ENCODE measurements at places on chromosomes 16 and 17.

- DNase-seq, result no peak
Observed at GRCh38 chr17:37191219-37191618, 184.6 kb upstream of the C17orf78 start.

DNA sequence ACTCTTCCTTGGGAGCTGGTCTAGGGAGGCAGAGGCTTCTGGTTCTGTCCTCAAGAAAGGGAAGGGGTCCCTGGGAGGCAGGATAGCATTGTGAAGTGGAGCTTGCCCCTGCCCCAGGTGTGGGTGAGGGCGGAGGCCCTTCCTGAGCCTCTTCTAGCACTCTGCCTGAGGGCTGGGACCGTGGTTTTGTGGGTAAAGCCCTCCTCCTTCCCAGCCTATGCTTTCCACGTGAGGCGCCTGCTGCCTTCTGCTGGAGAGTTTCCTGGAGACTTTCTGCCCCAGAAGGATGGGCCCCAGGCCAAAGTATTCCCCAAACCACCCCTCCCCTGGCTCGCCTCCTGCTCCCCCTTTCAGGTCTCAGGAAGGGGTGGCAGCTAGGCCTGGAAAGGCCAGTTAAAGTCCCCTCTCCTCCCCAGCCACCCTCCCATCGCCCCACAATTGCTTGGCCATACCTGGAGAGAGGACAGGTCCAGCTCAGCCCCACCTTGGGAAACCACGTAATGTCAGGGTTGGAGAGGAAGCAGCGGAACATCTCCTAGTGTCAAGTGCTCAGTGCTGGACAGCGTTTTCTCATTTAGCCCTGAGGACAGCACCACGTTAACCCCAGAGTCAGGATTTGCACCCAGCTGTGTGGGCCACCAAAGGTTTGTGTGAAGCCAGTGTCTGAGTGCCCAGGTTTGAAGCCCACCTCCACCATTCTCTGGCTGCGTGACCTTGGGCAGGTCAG, 5.6 kb downstream of the SBK1 start:
- DNase-seq, result no peak

GRCh38 chr16:11554053-11554452, 32.7 kb downstream of the LITAF start:
- no peak for DNase-seq

- no peak for DNase-seq
Observed at GRCh38 chr17:35542990-35543389, 5.5 kb upstream of the SLFN12L start.

DNA sequence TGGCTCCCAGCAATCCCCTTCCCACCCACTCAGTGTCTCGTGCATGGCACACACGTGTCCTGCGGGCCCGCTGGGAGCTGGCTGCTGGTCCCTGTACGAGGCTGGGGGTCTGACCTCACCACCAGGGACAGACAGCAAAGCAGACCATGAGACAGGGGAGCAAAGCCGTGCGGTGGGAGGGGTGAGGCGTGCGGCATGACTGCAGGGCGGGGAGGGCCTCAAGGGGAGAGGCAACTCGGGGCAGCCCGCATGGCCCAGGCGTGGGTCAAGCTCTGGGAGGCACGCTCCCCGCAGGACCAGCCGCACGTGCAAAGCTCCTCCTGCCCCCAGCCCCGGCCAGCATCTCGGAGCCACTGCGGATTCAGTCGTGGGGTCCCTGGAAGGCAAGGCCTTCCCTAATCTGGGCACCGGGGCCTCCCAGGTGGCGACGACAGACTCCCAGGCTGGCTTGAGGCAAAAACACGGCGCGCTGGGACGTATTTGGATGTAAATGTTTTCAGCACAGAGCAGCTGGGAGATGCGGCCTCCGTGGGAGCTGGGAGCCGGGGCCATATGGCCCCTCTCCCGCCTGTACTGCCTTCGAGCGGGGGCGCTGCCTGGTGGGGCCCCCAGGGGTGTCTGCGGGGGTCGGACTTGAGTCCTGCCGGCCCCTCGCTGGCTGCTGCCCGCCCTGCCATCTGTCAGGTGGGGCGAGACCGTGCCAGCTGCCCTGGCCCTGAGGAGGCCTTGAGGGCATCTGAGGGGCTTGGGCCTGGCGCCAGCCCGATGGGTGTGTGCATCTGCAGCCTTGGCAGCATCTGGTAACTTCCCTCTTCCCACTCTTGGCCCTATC, 12.2 kb upstream of the CBFA2T3 start:
- DNase-seq, result no peak
